Stimulated activated naive CD4-positive, alpha-beta T cell treated with Interleukin-2 at 50 U/mL for 16 hours (primary cell): ENCODE measurements at places on chromosomes 12 and 14.
A peak's percentile ranks its signal among the peaks of the same experiment; 100 is the strongest.

DNA sequence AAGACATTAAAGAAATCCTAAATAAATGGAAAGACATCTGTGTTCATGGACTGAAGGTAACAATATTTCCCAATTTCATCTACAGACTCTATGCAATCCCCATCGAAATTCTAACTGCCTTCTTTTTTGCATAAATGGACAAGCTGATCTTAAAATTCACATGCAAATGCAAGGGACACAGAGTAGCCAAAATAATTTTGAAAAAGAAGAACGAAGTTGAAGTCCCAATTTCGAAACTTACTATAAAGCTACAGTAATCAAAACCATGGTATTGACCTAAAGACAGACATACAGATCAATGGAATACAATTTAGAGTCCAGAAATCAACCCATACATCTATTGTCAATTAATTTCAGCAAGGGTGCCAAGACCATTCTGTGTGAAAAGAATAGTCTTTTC lies 16.4 kb upstream of the CD27 start:
- DNase-seq, result no peak

DNA sequence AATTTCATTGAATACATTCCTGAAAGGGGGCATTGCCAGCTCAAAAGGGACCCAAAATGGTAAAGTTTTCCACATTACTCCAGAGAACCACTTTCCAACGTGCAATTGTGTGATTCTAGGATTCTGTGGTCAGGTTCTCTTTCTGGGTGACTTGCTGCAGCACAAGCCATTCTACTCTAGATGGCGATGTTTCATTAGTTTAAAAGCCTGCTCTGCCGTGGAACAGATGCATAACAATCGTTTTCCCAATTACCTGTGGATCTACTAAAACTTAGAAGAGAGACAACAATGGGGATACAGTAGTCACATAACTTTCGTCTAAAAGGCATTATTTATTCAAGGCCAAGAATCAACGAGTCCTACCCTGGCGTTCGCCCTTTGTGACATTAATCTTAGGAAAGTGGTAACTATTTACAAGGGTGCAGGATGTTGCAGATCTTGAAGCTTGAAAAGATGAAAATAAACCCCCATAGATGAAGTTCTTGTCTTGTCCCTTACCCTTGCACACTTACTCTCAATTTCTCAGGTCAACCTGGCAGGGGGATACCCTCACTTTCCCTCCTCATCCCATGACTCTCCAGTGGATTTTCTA lies 400.9 kb downstream of the SNAPC1 start:
- DNase-seq, result no peak

GRCh38 chr12:4829161-4829792 lies 80.4 kb upstream of the KCNA1 start:
- DNase-seq, result no peak

DNA sequence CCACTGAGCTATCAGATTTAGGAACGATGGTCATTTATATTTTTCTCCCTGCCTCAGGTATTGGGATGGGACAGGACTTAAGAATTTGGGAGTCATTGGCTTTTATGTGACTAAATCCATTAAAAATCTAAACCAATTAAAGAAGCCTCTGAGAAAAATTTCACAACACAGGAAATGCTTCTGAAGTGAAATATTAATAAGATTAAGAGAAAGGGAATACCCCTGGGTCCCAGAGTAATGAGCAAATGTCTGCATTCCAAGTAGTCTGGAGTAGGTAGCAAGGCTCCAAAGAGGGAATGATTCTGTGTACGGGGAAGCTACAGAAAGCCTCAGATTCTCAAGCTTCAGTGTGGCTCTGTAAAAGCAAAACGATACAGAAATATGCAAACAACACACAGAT lies 707 bp upstream of the MED6 start:
- no peak for DNase-seq

- DNase-seq, result no peak
These were observed 15.7 kb downstream of the ARL6IP4 start for GRCh38 chr12:122996188-122996601.

DNA sequence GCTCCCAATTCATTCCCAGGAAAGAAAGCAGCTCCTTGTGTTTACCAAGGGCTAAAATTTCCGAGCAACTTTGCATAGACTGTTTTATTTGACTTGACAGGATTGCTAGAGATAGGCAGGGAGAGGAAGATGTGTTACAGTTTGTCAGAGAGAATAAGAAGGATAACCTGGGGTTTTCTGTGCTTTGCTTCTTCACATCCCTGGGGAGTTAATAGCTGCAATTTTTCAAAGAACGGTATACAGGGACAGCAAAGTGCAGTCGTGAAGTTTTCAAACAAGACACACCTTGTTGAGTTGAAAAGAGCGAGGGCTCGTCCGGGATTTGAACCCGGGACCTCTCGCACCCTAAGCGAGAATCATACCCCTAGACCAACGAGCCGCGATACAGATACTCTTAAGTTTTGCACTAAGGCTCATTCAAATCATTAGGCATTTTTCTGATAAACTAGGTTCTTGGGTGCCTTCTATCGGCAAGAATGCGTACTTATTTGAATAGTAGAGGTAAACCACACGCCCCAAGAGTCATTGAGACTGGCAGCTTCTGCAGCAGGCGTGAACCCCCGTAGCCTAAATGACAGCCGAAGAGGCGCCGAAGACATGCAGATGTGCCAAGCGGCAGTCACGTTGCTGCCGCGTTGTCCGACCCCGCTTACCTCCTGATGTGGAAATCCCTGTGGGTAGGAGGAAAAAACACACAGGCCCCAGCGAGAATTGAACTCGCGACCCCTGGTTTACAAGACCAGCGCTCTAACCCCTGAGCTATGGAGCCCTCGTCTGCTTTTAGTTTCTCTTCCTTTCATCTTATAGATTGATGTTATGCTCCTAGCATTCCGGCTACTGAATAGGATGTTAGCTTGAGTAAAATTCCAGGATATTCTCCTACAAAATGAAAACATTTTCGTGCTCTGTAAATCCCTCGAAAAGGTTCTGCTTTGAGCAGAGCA lies 22.2 kb upstream of the RNASE12 start:
- peak; percentile 85 for DNase-seq

DNA sequence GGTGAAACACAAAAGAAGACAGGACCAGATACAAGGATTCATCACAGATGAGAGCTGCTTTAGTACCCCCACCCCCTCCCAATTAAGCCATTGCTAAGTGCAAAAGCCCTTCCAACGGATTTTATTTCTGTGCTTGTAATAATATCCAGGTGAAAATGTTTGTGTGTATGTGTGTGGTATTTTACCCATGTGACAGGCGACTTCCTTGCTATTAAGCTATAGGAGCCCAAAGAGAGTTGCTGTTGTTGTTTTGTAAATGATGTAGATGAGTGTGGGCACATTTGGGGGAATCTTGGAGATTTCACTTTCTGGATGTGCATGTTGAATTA lies 3.2 kb upstream of the HOXC4 start:
- no peak for DNase-seq

- no peak for DNase-seq
These were observed 9.9 kb upstream of the HDAC7 start for GRCh38 chr12:47829584-47829983.

DNA sequence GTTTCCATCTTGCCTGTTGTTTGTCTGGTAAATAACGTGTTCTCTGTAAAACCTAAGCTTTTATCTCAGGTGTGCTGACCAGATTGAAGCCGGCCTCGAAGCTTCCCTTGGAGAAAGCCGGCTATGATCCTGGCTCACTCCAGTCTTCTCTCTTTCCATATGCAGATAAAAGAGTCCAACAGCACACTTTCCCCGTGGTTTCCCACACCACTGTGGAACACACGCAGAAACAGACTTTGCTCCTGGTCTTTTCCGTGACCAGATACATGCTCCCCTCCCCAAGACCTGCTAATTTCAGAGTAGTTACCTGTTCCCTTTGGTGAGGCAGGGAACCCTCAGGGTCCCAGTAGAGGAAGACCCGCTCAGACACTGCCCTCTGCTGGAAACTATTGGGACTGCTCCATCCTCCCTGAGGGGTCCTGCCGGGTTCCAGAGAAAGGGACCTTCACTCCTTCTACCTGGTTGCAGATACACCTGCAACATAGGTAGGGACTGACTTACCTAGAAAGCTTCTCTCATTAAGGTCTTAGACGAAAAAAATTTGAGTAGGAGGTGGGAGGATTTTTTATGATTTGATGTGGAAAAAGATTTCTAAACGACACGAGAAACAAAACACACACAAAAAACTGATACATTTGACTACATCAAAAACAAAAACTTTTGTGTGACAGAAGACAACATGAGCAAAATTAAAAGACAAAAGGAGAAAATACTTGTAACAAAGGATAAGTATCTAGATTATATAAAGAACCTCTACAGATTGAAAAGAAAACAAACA lies 415.4 kb upstream of the CCDC196 start:
- DNase-seq, result peak; percentile 54

GRCh38 chr12:98743362-98743953 lies 98.4 kb downstream of the APAF1 start:
- DNase-seq, result peak; percentile 7

DNA sequence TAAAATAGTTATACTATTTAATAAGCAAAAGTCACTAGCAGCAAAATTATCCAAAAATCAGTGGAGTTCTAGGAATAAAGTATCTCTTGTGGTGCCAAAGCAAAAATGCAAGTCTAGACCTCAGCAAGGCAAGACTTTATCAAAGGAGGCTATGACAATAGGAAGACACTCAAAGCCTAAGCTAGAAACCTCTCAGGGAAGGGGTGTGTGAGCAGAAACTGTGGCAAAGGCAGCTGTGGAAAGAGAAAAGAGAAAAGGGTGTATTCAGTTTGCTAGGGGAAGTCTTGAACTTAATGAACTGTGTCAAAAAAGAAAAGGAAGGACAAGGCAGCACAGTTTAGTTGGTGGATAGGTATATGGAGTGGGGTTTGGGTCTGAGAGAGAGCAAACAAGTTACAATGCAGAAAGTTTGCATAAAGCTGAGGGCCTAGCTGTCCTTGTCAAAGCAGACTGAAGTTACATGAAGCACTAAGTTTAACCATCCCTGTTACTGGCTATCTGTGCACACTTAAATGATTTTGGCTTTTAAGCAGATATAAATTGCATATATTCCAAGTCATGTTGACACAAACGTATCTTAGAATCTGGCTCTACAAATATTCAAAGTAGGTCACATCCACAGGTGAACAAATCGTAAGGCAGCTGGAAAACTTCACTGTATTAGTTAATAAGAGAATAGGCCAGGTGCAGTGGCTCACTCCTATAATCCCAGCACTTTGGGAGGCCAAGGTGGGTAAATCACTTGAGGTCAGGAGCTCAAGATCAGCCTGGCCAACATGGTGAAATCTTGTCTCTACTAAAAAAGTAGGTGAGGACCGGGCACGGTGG lies 31.0 kb upstream of the AMN1 start:
- no peak for DNase-seq

- no peak for DNase-seq
These were observed 26.0 kb upstream of the VPS37B start for GRCh38 chr12:122921917-122922316.

GRCh38 chr12:89501793-89502192 lies 22.8 kb downstream of the GALNT4 start:
- DNase-seq, result no peak

- no peak for DNase-seq
These were observed 93.5 kb downstream of the LMNTD1 start for GRCh38 chr12:25459541-25459951.

DNA sequence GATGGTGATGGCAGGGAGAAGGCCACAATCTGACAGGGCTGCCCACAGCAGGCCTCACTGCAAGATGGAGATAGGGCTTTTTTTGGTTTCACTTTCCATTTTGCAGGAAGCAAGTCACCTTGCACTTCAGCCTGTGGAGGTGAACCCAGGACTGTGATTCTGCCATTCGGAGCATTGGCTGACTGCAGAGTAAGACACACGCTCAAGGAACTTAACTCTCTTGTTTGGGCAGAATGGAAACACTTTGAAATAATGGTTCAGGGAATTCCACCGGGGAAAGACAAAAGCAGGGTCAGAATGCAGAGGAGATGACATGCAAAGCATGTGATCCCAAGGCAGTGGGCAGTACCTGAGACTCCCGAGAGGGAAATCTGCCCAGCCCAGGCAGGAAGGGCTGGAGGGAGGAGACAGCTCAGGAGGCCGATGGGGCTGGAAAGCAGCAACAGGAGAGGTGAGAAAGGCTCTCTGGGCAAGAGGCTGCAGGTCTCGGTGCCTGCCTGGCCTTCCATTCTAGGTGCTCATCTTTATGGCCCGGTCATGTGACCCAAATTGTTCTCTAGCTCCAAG lies 58.7 kb upstream of the PRMT8 start:
- DNase-seq, result no peak

DNA sequence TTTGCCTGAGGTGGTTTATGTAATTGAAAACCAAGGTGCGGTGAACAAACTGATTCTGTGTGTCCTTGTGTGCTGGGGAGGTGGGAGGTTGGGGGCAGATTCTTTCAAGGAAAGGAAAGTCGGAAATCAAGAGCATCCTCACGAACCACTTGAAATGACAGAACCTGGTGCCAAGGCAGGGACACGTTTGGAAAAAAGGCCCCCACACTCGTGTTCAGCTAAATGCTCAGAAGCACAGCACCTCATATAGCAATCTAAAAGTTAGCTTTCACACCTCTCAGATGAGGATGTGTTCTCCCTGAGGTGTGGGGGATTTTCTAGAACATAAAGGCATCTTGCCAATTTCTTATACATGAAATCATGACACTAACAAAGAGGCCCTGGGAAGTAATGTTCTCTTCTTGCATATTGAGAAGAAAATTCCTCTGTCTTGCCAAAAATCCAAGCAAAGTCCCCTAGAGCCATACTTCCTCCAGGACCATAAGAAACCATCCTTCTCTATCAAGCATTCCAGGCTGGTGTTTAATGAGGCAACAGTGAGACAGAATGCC lies 119.6 kb downstream of the PLXNC1 start:
- no peak for DNase-seq

GRCh38 chr14:64369201-64369600 lies 19.0 kb upstream of the MTHFD1 start:
- no peak for DNase-seq

- no peak for DNase-seq
These were observed 1683.8 kb upstream of the SEL1L start for GRCh38 chr14:83217492-83217891.

- DNase-seq, result no peak
These were observed 8.8 kb downstream of the EIF2B2 start for GRCh38 chr14:75011356-75011994.

GRCh38 chr12:97977870-97978405 lies 515.3 kb downstream of the RMST start:
- no peak for DNase-seq

GRCh38 chr14:104517426-104517825 lies 62.1 kb upstream of the C14orf180 start:
- no peak for DNase-seq

DNA sequence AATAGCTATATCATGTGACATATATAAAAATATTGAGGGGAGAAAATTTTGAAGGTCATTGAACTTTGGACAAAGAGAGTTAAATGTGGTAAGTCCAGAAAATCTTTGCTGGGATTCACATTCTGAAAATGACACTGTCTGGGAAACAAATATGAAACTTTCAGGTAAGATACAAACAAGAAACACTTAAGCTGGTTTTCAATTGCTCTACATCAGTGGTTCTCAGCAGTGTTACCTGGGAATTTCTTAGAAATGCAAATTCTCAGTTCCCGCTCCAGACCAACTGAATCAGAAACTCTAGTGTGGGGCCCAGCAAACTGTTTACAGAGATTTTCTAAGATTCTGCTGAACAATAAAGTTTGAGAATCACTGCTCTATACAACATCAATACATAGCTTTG lies 3.6 kb upstream of the CDK17 start:
- DNase-seq, result no peak
